Activated naive CD8-positive, alpha-beta T cell treated with anti-CD3 and anti-CD28 coated beads, Interleukin-2, amount 10 ng/mL, durations not matched to agents 7 days and 5 days (primary cell): ENCODE measurements at places on chromosomes 7 and 10. TPM values are rescaled to one million over a fixed set of nuclear protein-coding genes. Genes with fewer than 3 reads are reported as not detected.

- no peak for DNase-seq
Observed at GRCh38 chr7:141201145-141201885, 127.5 kb downstream of the TMEM178B start.

DNA sequence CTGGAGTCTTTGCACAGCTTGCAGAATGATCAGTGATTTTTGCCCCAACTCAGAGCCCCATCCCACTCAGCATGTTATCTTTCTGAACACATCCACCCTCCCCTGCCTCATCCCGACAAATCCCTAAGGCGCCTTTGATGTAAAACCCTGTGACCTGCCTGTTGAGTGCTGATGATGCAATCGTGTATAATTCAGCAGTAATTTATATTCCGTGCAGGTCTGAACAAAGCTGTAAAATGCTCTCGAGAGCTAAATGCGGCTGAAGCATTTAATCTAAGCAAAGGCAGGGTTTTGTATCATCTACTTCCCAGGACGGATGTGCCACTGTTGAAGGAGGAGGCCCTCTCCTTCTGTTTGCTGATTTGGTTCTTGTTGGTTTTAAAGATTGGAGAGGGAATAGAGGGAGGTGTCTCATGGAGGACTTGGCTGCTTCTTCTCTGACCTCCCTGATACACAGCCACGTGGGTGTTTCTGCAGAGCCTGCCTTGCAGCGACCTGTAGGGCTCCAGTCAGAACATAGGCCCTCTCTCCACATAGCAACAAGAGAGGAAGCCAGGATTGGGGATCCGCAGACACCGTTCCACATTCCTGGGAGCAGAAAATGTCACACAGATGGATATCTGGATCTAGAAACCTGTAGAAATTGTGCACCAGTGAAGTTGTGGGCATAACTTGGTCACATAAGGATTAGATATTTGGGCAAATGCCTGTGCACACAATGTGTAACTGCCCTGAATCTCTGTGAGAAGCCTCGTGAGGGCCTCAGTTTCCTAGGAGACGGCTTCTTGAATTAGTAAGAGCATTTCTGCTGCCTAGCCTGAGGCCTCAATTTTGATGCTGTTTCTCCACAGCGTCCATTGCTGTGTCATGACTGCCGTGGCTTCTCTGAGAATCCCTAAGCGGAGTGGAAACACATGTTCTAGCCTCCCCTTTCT, 90.2 kb upstream of the AGK start:
- DNase-seq, result no peak

DNA sequence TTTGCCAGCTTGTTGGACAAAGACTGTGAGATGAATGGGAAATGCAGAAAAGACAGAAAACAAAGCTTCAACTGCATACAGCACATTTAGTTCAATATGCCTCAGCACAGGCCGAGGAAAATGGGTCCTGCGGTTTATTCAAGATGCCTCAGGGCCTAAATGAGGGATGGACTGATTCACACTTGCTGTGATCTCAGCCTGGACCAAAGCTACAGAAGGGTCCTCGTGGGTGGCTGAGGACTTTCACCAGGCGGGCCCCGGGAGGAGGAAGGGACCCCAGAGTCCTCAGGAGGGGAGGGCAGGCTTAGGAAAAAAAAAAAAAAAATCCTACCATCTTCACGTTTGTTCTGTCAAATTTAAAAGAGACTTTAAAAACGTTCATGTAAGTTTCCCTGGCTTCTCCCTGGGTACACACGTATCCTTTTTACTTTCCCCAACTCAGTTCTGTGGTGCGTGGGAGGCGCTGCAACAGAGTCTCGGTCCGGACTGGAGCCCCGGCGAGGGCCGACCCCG, 624 bp upstream of the ZNF783 start:
- no peak for DNase-seq

DNA sequence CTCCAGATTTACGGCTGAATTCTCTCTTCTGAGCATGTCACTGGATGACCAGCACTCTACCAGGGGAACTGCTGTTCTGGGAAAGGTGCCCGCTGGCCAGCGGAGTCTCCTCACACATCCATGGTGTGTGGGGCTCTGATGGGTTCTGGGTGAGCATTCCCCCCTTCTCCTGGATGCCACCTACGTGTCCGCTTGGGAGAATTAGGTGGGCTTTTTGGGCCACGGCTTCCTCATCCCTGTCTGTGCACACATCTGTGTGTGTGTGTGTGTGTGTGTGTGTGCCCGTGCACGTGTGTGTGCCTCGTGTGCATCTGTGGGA, 163.0 kb downstream of the DNAJB6 start:
- no peak for DNase-seq

The IL15RA gene
- 21.3 TPM for total RNA-seq

The VIPR2 gene
- total RNA-seq, result 0.99 TPM
